Stimulated activated CD8-positive, alpha-beta memory T cell treated with anti-CD3 and anti-CD28 coated beads, Interleukin-15, amount 100 ng/mL, for 24 hours (primary cell): ENCODE measurements at places on chromosomes 2 and 18.

GRCh38 chr2:220198896-220199295, 571.5 kb downstream of the SLC4A3 start:
- DNase-seq = no peak

- no peak for DNase-seq
Measured at GRCh38 chr18:5973099-5973498, 77.8 kb upstream of the TMEM200C start.

DNA sequence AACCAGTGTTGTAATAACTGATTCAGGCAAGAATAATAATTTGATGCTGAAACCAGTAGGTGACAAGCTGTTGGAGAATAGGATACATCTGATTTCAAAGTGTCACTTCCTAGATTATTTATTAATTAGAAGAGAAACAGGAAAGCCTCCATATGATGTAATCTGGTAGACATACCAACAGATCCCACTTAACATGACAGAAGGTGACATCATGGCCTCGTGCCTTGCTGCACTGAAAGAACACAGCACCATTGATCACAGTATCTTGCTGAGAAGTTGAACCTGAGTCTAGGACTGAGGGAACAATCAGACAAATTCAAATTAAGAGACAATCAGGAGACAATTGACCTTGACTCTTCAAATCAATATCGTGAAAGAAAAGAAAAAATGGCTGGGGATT, 131.6 kb upstream of the DLGAP1 start:
- no peak for DNase-seq

GRCh38 chr2:216004697-216005283, 8.6 kb downstream of the MREG start:
- DNase-seq = no peak

GRCh38 chr2:156399950-156400705, 36.1 kb upstream of the GPD2 start:
- no peak for DNase-seq

DNA sequence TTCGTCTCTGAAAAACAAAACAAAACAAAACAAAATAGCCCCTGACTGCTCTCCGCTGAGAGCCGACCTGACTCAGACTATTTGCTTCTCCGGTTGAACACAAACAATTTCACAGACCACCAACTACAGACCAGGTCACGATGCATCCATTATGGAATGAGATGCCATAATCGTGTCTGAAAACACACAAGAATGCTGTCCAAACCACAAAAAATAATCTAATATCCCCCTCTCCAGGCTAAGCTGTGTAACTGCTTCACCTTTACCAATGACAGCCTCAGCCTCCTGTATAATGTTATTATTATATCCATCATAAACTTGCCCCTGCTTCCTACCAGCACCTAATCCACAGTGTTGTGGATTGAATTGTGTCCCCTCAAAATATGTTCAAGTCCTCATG, 114.7 kb downstream of the DNAH6 start:
- no peak for DNase-seq

- DNase-seq = no peak
Measured at GRCh38 chr2:185813707-185814106, 75.1 kb downstream of the FSIP2 start.

DNA sequence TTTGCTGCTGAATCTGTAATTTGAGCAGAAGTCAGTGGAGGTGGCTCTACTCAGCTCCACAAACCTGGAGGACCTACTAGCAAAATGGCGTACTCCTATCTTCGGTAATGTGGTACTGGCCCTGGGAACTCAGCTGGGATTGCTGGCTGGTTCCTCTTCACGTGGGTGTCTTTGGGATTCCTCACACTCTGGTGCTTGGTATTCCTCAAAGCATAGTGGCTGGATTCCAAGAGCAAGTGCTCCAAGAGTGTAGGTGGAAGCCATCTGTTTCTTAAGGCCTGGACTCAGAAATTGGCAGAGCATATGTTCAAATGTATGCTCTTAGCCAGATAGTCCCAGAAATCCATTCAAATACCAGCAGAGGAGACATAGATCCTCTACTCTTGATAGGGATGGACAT, 281.9 kb upstream of the CDH7 start:
- DNase-seq = no peak

DNA sequence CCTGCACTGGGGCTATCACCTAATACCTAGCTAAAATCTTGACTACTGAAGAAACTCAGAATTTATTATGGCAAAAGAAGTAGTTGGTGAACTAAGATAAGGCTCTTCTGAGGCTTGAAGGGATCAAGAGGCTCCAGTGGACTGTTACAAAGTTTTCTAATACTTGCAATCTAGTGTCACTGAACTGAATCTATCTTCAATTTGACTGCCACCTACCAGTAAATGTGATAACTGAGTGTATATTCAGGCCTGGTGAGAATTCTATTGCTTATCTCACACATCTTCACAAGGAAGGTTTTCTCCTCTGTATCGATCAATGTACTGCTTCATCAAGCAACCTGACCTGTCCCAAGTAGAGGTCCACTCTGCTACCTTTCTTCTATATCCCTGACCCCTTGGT, 40.8 kb downstream of the DARS1 start:
- DNase-seq = no peak

DNA sequence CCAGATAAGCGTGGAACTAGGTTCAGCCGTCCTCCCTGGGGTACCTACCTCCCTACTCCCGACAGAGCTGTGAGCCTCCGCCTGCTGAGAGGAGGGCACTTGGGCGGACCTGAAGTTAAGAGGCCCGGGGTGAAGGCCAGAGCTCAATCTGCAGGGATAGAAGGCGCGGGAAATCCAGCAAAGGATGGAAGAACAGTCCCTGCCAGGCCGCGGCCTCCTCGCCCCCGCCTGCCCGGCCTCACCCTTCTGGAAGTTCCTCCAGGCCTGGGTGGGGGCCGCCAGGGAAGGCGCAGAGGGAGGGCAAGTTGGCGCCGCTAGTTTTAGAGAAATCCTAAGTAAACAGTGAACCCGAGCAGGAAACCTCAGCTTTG, 13.0 kb downstream of the EN1 start:
- DNase-seq = no peak

- no peak for DNase-seq
Measured at GRCh38 chr2:80057956-80058355, 246.6 kb downstream of the LRRTM1 start.

DNA sequence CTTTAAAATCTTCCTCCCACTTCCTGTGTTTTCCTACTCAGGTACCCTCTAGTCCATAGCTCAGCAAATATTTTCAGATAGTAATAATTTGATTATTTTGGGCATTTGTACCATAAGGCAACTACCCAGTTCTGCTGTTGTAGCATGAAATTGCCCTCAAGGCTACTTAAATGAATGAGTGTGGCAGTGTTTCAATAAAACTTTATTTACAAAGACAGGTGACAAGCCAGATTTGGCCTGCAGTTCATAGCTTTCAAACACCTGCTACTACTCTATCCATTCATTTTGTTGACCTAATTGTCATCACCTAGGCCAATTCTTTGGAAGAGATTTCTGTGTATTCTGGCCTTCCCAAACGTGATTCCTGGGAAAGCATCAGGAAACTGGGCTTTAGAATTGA, 28.9 kb downstream of the NYAP2 start:
- no peak for DNase-seq

DNA sequence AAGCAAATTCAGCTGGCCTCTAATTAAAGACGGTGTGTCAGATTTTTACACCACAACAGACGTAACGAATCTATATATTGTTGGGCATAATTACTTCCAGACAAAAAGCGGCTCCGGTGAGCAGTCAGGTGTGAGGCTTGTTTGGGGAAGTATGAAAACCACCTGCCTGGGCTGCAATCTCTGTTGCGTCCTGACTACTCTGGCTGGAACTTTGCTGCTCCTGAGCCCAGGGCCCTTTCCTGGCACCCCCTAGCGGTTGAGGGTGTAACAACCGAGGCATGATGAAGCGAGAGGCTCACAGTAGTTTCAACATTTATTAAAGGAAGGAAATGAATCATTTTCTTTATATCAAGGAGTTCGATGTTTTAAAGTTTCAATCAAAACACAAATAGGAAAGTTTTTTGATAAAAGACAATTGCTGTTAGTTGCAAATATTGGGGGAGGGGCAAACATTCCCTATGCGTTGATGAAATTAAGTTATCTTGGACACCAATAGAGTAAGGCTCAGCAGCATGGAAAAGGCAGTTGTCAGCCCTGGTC, 10.6 kb upstream of the ITGB6 start:
- peak; percentile 35 for DNase-seq

DNA sequence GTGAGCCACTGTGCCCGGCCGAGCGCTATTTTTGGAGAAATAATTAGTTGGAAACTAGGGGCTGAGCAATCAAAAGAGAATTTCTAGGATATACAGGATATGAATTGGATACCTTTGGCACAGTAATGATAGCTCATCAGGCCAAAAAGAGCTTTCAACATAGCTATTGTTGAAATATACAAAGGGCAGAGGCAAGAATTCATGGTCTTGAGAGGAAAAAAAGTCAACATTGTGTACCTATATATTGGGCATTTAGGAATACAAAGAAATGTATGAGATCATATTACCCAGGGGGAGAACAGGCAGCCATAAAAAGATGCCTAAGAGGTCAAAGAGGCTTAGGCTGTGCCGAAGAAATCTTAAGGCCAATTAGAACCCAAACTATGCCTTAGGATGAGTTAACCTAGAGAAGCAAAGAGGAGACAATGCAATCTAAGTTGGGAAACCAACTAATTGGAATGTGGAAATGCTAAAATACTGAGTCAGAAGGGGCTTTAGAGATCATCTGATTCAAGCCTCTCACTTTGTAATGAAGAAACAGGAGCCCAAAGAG, 99.0 kb downstream of the RBBP8 start:
- no peak for DNase-seq

DNA sequence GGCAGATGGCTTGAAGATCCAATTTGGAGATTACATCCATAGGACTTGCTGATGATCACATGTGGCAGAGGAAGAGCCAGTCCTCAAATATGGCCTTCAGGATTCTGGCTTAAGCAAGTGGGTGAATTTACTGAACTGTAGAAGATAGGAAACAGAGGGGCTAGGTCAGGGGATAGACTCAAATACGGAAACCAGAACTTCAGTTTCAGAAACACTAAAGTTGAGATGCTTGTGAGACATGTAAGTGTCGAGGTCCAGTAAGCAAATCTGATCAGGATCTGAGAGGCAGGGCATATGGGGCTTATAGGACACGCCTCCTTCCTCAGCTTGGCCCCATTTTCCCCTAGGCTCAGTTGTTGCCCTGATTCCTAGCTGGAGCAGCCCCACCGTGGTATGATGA, 107.7 kb downstream of the LBH start:
- DNase-seq = no peak
